ENCODE measurements at places on chromosomes 2 and 18.

GRCh38 chr2:164922134-164922533 lies 33.2 kb downstream of the SLC38A11 start:
- DNase-seq = no peak

GRCh38 chr18:48781163-48781987 lies 169.4 kb downstream of the SMAD7 start:
- no peak for DNase-seq

DNA sequence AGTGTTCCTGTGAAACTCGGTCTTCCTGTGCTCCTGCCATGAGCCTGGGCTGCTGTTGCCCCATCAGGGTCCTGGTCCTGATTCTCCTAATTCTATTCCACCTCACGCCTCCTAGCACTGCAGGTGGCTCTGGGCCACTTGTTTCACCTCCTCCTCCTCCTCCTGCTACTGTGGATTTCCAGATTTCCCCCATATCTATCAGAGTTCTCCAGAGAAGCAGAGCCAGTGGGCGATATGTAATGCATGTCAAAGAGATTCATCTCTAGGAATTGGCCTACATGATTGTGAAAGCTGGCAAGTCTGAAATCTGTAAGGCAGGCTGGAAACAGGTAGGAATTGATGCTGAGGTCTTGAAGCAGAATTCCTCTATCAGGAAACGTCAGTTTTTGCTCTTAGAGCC lies 45.3 kb downstream of the CHRNA1 start:
- no peak for DNase-seq

- DNase-seq = peak; percentile 63
These were observed 99.8 kb downstream of the UXS1 start for GRCh38 chr2:106094131-106094841.

- no peak for DNase-seq
These were observed 10.0 kb upstream of the ZNF396 start for GRCh38 chr18:35387152-35387571.

- no peak for DNase-seq
These were observed 16.2 kb upstream of the FHL2 start for GRCh38 chr2:105415007-105415406.

DNA sequence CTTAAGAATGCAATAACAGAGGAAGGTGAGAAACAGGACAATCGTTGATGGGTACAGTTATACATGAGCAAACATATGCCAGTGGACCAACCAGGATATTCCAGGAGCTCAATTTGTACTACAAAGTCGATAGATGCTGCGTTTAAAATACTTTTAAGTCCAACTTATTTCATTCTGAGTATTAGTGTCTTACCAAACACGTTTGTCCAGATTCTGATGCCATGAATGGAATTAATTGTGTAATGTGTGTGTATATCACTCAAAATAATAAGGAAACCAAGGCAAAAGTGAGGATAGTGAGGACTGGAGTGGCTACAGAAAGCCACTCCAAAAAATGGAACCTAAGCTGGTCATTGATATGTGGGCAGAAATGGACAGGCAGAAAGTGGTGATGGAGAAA lies 332.6 kb downstream of the RIT2 start:
- DNase-seq = no peak

DNA sequence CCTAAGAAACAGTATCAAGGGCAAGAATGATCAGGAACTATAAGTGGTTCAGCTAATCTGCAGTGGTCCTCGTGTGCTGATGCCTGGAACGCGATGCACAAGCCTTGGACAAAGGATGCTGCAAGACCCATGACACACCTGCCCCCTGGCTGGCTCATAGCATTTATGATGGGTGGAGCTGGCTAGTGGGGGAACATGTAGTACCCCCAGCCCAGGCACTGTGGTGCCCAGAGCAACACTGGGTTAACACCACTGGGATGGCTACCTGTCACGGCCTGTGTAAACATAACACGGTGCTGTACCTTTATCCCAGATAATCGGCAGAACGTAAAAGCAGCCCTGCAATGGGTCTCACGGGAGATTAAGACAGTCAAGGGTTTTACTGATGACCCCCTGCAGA lies 60.3 kb upstream of the PEX13 start:
- no peak for DNase-seq

DNA sequence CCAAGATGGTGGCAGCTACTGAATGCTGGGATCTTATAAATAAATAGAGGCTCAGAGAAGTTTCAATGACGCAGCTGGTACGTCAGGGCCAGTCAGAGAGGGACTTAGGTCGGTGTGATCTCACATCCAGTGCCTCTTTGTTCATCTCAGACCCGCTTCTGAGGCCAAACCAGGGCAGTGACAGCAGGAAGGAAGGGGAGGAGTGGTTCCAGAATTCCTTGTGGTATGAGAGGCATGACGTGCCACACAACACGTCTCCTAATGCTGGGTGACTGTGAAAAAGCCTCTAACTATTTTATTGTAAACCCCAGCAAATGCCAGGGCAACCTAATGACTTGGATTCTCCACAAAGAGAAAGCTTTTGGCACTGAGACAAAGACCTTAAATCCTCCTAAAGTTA lies 423.3 kb downstream of the LPIN1 start:
- no peak for DNase-seq

- DNase-seq = no peak
These were observed 279.8 kb downstream of the NAPG start for GRCh38 chr18:10805587-10806118.

- DNase-seq = no peak
These were observed 3.7 kb upstream of the SP100 start for GRCh38 chr2:230412371-230412711.

- DNase-seq = no peak
These were observed 165.3 kb downstream of the FTCDNL1 start for GRCh38 chr2:199685669-199686068.

DNA sequence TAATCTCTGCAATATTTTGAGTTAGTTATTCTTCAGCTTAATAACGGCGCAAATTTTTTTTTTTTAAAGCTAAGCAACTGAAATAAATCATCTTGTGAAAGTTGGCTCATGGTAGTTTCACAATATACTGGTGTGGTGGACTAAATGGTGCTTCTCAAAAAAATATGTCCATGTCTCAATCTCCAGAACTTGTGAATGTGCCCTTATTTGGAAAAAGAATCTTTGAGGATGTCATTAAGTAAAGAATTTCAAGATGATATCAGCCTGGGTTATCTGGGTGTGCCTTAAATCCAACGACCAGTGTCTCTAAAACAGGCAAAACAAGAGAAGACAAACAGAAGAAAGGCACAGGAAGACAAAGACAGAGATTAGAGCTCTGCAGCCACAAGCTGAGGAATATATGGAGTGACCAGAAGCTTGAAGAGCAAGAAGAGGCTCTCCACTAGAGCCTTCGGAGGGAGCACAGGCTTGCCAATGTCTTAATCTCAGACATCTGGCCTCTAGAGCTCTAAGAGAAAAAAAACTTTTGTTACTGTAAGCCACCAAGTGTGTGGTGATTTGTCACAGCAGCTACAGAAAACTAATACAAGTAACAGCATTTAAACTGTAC lies 71.4 kb downstream of the HNMT start:
- DNase-seq = no peak

DNA sequence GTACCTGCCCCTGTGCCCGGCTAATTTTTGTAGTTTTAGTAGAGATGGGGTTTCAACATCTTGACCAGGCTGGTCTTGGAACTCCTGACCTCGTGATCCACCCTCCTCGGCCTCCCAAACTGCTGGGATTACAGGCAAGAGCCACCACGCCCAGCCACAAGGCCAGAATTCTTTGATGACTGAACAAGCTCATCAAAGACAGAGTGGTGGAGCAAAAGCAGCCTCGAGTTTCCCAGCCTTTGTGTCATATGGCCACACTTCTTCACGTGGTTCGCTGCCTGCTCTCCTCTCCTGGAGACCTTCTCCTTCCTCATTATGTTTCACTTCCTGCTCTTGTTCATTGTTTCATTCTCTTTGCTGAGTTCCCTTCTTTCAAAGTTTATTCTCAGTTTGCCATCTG lies 9.9 kb upstream of the NPC1 start:
- DNase-seq = no peak

DNA sequence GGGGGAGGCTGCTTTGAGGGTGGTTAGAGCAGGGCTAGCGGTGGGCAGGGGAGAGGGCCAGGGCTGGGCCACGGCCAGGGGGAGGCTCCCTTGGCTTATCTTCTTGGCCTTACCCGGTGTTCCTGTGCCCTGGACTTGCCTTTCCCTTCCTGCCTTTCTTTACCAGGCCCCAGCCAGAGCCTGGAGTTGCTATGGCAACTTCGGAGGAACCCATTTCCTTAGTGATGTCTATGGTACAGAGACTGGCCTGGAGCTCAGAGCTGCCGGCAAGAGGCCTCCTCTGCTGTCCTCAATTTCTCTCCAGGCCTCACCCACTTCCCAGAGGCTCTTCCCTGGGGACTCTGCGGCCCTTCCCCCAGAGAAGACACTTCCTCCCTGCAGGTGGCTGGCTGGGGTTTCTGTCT lies 11.5 kb downstream of the SPEG start:
- DNase-seq = no peak

GRCh38 chr2:9356261-9356660 lies 67.1 kb downstream of the ITGB1BP1 start:
- DNase-seq = no peak

DNA sequence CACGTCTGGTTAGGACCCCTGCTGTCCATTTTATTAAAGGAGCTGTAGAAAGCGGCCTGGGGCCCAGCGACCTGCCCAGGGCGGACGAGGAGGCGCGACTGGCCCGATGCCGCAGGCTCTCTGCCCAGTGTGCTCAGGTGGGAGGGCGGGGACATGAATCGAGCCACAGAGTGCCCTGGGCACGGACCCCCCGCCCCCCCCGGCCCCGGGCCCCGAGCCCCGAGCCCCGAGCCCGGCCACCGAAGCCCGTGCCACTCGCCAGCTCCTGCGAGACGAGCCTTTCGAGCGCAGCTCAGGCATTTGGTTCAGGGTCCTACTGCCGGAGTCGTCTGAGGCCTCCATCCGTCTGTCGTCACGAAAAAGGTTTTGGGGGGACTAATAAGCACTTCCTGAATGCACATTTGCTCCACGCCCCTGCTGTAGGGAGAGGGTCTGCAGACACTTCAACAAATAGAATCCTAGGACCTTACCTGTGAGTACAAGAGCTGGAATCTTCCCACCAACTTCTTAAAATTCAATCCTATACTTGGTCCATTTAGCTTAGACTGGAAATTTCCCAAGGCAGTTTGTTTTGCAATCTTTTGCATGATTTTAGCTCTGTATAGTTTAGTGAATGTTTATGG lies 602 bp upstream of the ADAM17 start:
- no peak for DNase-seq

- no peak for DNase-seq
These were observed 28.4 kb downstream of the C2orf76 start for GRCh38 chr2:119338272-119338671.

GRCh38 chr2:168180914-168181313 lies 66.5 kb downstream of the STK39 start:
- DNase-seq = no peak

GRCh38 chr18:72542984-72543356 lies 1.2 kb downstream of the CBLN2 start:
- DNase-seq = no peak

- DNase-seq = no peak
These were observed 164.5 kb downstream of the NAPG start for GRCh38 chr18:10690366-10690765.

GRCh38 chr2:204533629-204534370 lies 11.5 kb upstream of the PARD3B start:
- no peak for DNase-seq

- no peak for DNase-seq
These were observed 114.2 kb downstream of the FHOD3 start for GRCh38 chr18:36411745-36412168.

DNA sequence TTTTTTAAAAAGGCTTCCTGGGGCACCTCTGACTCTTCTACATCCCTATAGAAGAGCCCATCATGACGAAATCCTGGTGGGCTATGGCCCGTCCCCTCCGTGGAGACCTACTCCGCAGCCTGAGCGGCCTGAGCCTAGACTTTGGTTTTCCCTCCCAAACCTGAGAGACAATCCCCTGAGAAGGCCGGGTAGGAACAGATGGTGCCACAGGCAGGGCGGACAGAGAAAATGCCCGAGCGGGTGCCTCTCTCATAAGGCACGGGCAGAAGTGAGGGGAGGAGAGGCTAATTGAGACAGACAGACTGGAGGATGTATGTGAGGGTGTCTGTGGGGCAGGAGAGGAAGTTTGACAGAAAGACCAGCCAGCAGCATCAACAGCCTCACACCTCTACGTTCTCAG lies 20.2 kb upstream of the SFXN5 start:
- no peak for DNase-seq

DNA sequence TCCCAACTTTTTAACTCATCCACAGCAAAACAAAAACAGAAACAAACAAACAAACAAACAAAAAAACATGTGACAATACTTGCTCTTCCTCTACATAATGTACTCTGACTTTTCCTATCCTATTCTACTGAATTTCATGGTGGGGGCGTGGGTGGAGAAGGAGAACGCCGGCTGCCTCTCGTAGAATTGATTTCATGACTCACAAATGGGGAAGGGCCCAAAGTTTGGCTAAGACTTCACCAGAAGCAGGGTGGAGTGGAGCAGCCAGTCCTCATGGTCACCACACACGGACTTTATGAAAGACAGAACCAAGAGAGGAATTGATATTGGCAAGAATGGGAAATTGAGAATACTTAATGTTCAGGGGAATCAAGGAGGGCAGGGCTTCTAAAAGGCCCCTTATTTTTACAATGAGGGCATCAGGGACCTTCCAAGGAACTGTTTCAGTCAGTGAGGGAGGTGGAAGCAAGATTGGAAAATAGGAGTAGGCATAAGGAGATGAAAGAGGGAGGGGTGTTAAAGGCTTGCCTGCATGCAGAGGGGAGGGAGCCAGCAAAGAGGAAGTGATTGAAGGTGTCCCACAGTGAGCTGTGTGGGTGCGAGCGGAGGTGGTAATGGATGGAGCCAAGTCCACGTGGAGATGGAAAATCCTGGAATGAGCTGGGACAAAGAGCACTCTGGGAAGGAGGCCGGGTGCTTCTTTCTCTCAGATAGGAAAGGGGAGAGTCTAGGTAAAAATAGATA lies 27.9 kb downstream of the MARCHF4 start:
- no peak for DNase-seq

DNA sequence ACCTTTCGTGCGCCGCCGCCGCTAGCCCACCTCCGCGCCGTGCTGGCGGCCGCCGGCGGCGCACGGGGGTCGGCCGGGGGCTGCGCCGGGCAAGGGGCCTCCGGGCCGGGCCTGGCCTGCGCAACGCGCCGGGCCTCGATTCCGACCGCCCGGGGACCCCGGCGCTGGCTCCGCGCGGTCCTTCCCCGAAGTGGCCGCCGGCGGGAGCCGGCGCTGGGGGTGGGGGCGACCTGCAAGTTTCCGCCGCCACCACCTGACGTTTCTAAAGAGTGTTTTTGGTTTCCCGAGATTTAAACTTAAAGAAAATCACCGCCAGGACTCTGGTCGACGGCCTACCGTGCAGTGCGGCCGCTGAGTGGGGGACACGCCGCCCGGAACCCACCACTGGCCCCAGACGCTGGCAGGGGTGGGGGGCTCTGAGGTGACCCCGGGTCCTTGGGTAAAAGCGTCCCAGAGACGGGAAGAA lies 3.8 kb upstream of the GATA6 start:
- DNase-seq = no peak

All from activated CD8-positive, alpha-beta memory T cell treated with anti-CD3 and anti-CD28 coated beads, Interleukin-2, amount 50 U/mL, for 4 hours (primary cell).